ENCODE measurements at places on chromosomes 13 and 19. TPM values are rescaled to one million over a fixed set of nuclear protein-coding genes. Genes with fewer than 3 reads are reported as not detected.

The PNMA8A gene
- total RNA-seq, result not detected

The CEACAM3 gene
- total RNA-seq, result 0.42 TPM

The VSIG10L gene
- 46.0 TPM for total RNA-seq

The BRME1 gene
- 6.3 TPM for total RNA-seq

The SULT2A1 gene
- total RNA-seq, result not detected

The ZNF813 gene
- total RNA-seq, result 3.2 TPM

The CLEC17A gene
- not detected for total RNA-seq

The C19orf85 gene
- total RNA-seq, result not detected

The PRSS57 gene
- total RNA-seq, result not detected

The EDDM13 gene
- total RNA-seq, result not detected

The CYP2A6 gene
- total RNA-seq, result not detected

The PRTN3 gene
- not detected for total RNA-seq

DNA sequence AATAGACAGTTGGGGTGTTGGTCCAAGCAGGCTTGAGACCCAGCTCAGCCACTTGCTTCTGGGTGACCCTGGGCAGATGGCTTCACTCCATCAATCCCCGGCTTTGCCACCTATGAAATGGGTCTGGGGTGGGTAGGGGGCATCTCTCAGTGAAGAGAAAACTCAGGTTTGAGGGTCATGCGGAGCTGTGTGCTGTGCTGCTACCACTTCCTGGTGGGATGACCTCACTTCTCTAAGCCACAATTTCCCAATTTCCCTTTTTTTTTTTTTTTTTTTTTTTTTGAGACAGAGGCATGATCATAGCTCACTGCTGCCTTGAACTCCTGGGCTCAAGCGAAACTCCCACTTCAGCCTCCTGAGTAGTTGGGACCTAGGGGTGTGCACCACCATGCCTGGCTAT, 4.6 kb upstream of the PLAUR start:
- DNase-seq, result no peak
- no peak overlapping the region for H3K4me3 ChIP-seq
- no peaks in the 10 kb centered on the region for H3K36me3 ChIP-seq
- peaks cover 5% of the 10 kb centered on the region for H3K4me1 ChIP-seq

DNA sequence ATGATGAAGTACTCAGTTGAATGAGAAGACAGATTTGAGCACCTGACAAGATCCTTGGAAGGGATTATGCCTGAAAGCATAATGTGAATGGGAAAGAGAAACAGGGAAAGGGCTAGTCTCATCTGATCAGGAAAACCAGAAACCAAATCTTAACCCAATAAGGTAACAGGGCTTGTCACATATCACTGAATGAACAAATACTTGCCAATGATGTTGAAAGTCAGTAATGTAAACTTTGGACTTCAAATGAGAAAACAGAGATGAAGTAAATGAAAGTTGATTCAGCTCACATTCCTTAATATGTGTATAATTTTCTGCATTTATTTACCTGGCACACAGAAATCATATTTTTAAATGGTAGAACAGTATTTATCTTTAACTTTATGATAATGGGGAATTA, 480.0 kb downstream of the KCTD12 start:
- no peaks in the 10 kb centered on the region for H3K36me3 ChIP-seq
- no peak for DNase-seq
- H3K27me3 ChIP-seq, result no peaks in the 10 kb centered on the region
- no peaks in the 10 kb centered on the region for H3K4me1 ChIP-seq
- H3K27ac ChIP-seq, result no peak overlapping the region

- H3K4me3 ChIP-seq, result no peak overlapping the region
- H3K27ac ChIP-seq, result no peak overlapping the region
- H3K36me3 ChIP-seq, result no peaks in the 10 kb centered on the region
- DNase-seq, result no peak
- no peaks in the 10 kb centered on the region for H3K27me3 ChIP-seq
Observed at GRCh38 chr13:35347679-35348205, 128.7 kb downstream of the MAB21L1 start.

- no peaks in the 10 kb centered on the region for H3K36me3 ChIP-seq
- H3K27me3 ChIP-seq, result no peaks in the 10 kb centered on the region
- DNase-seq, result no peak
Observed at GRCh38 chr19:38538793-38539528, 78.8 kb downstream of the MAP4K1 start.

DNA sequence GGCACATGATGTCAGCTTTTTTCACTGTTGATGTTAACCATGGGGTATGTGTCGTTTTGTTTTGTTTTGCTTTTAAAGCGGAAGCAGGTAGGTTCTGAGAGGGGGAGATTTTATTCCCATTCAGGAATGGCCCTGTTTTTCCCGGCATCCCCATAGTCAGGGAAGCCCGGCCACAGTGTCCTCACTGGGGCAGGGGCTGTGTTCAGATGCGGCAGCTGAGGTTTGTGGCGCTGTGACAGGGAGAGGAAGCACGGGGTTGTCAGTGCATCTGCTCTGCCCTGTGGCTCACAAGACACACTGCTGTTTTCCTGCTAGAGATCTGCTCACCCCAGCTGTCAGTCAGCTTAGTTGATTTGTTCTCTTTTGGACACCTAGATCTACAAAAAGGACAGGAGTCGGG, 27.6 kb downstream of the ANKRD27 start:
- H3K4me1 ChIP-seq, result no peaks in the 10 kb centered on the region
- H3K27me3 ChIP-seq, result no peaks in the 10 kb centered on the region
- no peak overlapping the region for H3K4me3 ChIP-seq
- no peak for DNase-seq
- no peak overlapping the region for H3K27ac ChIP-seq
- H3K36me3 ChIP-seq, result peaks cover 20% of the 10 kb centered on the region

- H3K27me3 ChIP-seq, result no peaks in the 10 kb centered on the region
- no peaks in the 10 kb centered on the region for H3K36me3 ChIP-seq
- no peaks in the 10 kb centered on the region for H3K4me1 ChIP-seq
- H3K4me3 ChIP-seq, result no peak overlapping the region
- H3K27ac ChIP-seq, result no peak overlapping the region
Observed at GRCh38 chr13:79540504-79540903, 59.5 kb downstream of the NDFIP2 start.

DNA sequence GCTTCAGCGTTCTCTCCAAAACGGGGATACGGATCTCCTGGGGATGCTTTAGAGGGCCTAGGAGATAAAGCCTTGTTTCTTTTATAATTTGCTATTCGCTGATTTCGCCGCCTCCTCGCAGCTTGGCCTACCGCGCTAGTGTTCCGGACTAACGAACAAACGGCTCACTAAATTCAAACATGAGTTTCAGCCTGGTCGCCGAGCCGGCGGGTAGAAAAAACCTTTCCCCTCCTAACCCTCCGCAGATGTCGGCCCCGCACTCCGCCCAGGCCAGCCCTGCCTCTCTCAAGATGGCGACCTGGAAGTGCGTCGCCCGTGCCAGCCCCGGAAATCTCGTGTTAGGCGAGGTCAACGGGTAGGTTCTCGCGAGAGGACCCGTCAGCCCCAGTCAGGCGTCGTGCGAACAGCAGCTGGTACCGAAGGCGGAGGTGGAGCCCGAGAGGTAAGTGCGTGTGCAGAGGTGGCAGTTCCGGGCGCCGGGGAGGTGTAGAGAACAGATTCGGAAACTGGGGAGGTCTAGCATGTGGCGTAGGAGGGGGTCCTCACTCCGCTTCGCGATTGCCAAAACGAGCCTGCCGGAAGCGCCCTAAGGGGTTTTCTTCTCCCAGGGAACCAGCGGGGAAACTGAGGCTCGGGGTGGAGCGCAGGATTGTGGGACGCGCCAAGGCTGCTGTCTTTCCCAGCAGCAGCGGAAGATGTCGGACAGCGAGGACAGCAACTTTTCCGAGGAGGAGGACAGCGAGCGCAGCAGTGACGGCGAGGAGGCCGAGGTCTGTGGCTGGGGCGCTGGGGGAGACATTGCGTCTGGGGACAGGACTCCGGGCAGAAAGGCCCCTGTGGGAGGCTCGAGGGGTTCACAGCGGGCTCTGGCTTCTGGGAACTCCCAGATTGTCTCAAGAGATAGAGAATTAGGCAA, at the start of gene SUPT5H:
TSS of gene SUPT5H (plus strand) at position 387 of the 916 bp plus-strand sequence. CDS start at position 696, 309 bp downstream.
- peak; percentile 89 for DNase-seq
- peak within 1 kb of the TSS; percentile 93 for H3K4me3 ChIP-seq
- no peaks in the 10 kb centered on the region for H3K36me3 ChIP-seq
- no peaks in the 10 kb centered on the region for H3K27me3 ChIP-seq

GRCh38 chr13:84050536-84050935, 168.3 kb upstream of the SLITRK1 start:
- no peak overlapping the region for H3K4me3 ChIP-seq
- DNase-seq, result no peak
- H3K27ac ChIP-seq, result no peak overlapping the region
- H3K36me3 ChIP-seq, result no peaks in the 10 kb centered on the region

- H3K4me3 ChIP-seq, result peak overlapping the region; percentile 75
- H3K27me3 ChIP-seq, result no peaks in the 10 kb centered on the region
- peaks cover 13% of the 10 kb centered on the region for H3K4me1 ChIP-seq
- no peaks in the 10 kb centered on the region for H3K36me3 ChIP-seq
Observed at GRCh38 chr13:33281951-33282595, 3.5 kb downstream of the STARD13 start.

- H3K27me3 ChIP-seq, result no peaks in the 10 kb centered on the region
- DNase-seq, result no peak
- peak overlapping the region; percentile 71 for H3K27ac ChIP-seq
- no peak overlapping the region for H3K4me3 ChIP-seq
Observed at GRCh38 chr13:30346153-30346788, 38.9 kb upstream of the KATNAL1 start.

GRCh38 chr19:21483589-21484170, 21.7 kb upstream of the ZNF429 start:
- no peaks in the 10 kb centered on the region for H3K27me3 ChIP-seq
- DNase-seq, result no peak
- H3K4me3 ChIP-seq, result no peak overlapping the region
- H3K36me3 ChIP-seq, result no peaks in the 10 kb centered on the region
- H3K4me1 ChIP-seq, result no peaks in the 10 kb centered on the region

GRCh38 chr13:105678072-105678471, 857.4 kb downstream of the EFNB2 start:
- no peaks in the 10 kb centered on the region for H3K4me1 ChIP-seq
- H3K36me3 ChIP-seq, result no peaks in the 10 kb centered on the region
- H3K4me3 ChIP-seq, result no peak overlapping the region
- no peak overlapping the region for H3K27ac ChIP-seq
- DNase-seq, result no peak
- H3K27me3 ChIP-seq, result no peaks in the 10 kb centered on the region

GRCh38 chr13:40611004-40611403, 55.4 kb downstream of the FOXO1 start:
- no peaks in the 10 kb centered on the region for H3K36me3 ChIP-seq
- no peaks in the 10 kb centered on the region for H3K27me3 ChIP-seq
- peak overlapping the region; percentile 58 for H3K27ac ChIP-seq
- no peak overlapping the region for H3K4me3 ChIP-seq
- peaks cover 46% of the 10 kb centered on the region for H3K4me1 ChIP-seq
- no peak for DNase-seq

DNA sequence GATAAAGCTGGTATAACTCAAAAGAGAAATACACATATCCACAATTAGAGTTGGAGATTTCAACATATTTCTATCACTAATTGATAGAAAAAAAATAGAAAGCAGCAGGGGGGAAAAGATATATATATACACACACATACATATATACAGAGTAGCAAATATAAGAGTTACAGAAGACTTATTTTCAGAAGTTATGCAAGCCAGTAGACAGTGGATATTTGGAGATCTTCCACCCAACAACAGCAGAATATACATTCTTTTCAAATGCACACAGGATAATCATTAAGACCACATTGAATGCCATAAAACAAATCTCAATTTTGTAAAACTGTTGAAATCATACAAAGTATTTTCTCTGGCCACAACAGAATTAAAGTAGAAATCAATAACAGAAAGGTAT, 192.8 kb downstream of the LACC1 start:
- no peaks in the 10 kb centered on the region for H3K4me1 ChIP-seq
- H3K27ac ChIP-seq, result no peak overlapping the region
- no peak overlapping the region for H3K4me3 ChIP-seq

GRCh38 chr13:71797517-71797916, 69.5 kb downstream of the DACH1 start:
- no peaks in the 10 kb centered on the region for H3K27me3 ChIP-seq
- no peak for DNase-seq
- no peaks in the 10 kb centered on the region for H3K36me3 ChIP-seq

GRCh38 chr19:5193192-5193591, 147.4 kb downstream of the PTPRS start:
- no peak for DNase-seq
- no peaks in the 10 kb centered on the region for H3K27me3 ChIP-seq
- no peaks in the 10 kb centered on the region for H3K4me1 ChIP-seq
- H3K4me3 ChIP-seq, result no peak overlapping the region
- no peaks in the 10 kb centered on the region for H3K36me3 ChIP-seq

GRCh38 chr19:2361246-2362045, 1.4 kb downstream of the TMPRSS9 start:
- no peaks in the 10 kb centered on the region for H3K4me1 ChIP-seq
- no peak overlapping the region for H3K27ac ChIP-seq
- no peaks in the 10 kb centered on the region for H3K36me3 ChIP-seq
- DNase-seq, result no peak

DNA sequence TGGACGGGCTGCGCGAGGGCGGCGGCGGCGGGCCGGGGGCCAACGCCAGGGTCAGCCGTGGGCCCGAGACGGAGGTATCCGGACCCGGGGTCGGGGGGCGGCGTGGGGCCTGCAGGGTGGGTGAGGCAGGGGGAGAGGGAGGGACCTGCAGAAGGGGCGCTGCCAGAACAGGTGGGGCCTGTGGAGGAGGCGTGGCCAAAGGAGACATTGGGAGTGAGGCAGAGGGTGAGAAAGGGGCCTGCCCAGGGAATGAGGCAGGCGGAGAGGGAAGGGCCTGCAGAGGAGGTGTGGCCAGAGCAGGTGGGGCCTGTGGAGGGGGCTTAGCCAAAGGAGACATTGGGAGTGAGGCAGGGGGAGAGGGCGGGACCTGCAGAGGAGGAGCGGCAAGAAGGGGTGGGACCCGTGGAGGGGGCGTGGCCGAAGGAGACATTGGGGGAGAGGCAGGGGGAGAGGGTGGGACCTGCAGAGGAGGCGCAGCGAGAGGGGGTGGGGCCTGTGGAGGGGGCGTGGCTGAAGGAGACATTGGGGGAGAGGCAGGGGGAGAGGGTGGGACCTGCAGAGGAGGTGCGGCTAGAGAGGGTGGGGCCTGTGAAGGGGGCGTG, 4.2 kb downstream of the PRR36 start:
- H3K27ac ChIP-seq, result peak overlapping the region; percentile 86
- H3K4me3 ChIP-seq, result peak overlapping the region; percentile 54
- peaks cover 11% of the 10 kb centered on the region for H3K27me3 ChIP-seq
- H3K36me3 ChIP-seq, result no peaks in the 10 kb centered on the region
- DNase-seq, result no peak

GRCh38 chr19:57406516-57407123, 4.3 kb upstream of the ZNF17 start:
- H3K4me1 ChIP-seq, result peaks cover 9% of the 10 kb centered on the region
- H3K4me3 ChIP-seq, result no peak overlapping the region
- H3K27ac ChIP-seq, result no peak overlapping the region
- DNase-seq, result no peak
- no peaks in the 10 kb centered on the region for H3K27me3 ChIP-seq

GRCh38 chr19:18898081-18898606, 2.2 kb upstream of the CERS1 start:
- no peak overlapping the region for H3K27ac ChIP-seq
- H3K4me1 ChIP-seq, result peaks cover 32% of the 10 kb centered on the region
- no peak overlapping the region for H3K4me3 ChIP-seq
- DNase-seq, result no peak
- H3K27me3 ChIP-seq, result peaks cover 44% of the 10 kb centered on the region
